Stimulated activated CD8-positive, alpha-beta memory T cell treated with anti-CD3 and anti-CD28 coated beads, Interleukin-4, amount 100 ng/mL, for 24 hours (primary cell): ENCODE measurements at places on chromosomes 1 and 21.
A peak's percentile ranks its signal among the peaks of the same experiment; 100 is the strongest.

GRCh38 chr1:169109561-169110134, 3.2 kb downstream of the ATP1B1 start:
- no peak for DNase-seq

- DNase-seq, result no peak
Measured at GRCh38 chr1:183444243-183444642, 26.1 kb upstream of the NMNAT2 start.

GRCh38 chr1:186536273-186536890, 75.5 kb upstream of the PDC start:
- DNase-seq, result no peak

GRCh38 chr1:115311474-115311989, 26.5 kb downstream of the NGF start:
- DNase-seq, result no peak

- DNase-seq, result no peak
Measured at GRCh38 chr1:84363019-84363418, 35.3 kb upstream of the DNASE2B start.

DNA sequence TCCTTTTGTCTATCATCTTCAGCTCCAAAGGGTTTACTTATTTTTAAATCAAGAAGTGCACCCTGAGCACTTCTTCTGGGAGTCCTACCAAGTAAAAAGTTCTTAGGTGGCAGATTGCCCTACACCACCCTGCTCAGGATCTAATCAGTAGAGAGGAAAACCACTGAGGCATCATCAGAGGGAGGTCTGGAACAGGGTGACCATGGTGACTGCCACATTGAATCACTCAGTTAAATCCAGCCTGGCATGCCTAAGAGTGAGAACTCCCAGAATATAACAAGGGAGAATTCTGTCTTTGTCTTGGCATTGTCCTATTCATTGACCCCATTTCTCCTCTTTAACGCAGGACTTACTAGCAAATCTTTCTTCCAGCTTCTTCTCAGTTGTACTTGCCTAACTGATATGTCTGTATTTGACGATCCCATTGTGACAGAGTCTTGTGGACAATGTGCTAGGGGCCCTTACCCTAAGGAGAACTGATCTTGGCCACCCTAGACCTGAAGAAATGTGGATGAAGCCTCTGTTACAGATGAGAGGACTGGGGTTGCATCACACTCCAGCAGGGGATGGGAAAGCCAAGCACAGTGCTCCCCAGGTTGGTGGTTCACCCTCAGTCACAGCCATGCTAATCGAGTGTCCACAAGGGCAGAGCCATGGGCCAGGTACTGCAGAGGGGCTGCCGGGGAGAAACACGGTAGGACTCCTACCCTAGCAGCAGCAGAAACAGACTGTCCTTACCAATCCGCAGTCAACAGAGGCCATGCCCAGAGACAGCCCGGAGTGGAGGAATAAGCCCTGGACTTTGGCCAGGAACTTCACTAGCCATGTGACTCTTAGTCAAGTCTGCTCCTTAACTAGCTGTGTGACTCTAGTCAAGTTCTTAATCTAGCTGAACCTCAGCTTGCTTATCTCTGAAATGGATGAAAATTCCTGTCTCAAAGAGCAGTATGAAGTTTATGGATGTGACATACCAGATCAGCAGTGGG, 15.4 kb downstream of the PKP1 start:
- no peak for DNase-seq

- no peak for DNase-seq
Measured at GRCh38 chr21:45329261-45330074, 41.8 kb upstream of the POFUT2 start.

- DNase-seq, result no peak
Measured at GRCh38 chr1:37808369-37809319, 636 bp upstream of the YRDC start.

DNA sequence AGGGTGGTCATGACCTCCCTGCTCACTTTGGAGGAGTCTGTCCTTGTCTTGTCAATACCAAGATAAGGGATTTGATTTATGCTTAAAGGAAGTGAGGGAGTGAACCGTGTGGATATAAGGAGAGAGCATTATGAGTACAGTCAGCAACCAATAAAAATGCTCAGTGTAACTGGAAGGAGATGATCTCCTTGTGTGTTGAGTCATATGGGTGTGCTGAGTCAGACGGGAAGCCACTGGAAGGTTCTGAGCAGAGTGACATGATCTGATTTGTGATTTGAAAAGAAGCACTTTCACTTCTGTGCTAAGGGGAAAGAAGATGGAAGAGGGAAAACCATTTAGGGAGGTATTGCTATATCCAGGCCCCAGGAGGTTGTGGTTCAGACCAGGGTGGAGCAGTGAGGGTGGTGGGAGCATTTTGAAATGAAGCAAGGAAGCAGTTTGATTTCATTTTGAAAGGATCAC, 2.5 kb upstream of the BCL10 start:
- DNase-seq, result peak; percentile 18

DNA sequence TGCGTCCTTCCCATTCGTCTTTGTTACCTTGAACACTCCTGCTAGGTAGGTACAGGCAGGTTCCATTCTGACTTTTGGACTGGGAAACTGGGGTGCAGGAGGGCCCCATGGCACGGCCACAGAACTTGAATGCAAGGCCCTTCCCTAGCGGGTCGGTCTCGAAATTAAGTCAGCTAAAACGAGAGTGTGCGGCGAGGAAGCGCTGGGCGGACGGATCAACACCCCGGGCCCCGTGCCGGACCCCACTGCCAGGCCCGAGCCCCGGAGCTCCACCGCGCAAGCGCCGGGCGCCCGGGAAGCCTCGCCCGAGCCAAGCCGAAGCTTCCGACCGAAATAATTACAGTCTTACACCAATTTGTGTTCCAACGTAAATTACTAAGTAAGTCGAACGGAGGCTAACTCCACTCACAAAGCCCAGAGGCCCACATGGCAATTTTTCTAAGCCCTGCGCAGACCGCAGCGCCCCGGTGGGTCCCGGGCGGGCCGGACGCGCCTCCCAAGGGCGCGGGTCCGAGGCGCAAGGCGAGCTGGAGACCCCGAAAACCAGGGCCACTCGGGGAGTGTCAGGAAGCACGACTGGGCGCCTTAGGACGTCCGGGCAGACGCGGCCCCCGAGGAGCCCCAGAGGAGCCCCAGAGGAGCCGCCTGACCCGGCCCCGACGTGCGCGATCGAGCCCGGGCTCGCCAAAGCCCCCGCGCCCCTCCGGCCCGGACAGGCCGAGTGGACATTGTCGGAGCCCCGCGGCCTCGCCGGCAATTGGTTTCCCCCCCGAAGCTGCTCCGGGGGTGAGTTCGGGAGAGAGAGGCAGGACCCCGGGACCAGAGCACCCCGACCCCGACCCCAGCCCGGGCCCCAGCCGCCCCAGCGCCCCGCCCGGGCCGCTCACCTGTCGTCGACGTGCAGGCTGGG, 624 bp downstream of the RIPK4 start:
- no peak for DNase-seq

DNA sequence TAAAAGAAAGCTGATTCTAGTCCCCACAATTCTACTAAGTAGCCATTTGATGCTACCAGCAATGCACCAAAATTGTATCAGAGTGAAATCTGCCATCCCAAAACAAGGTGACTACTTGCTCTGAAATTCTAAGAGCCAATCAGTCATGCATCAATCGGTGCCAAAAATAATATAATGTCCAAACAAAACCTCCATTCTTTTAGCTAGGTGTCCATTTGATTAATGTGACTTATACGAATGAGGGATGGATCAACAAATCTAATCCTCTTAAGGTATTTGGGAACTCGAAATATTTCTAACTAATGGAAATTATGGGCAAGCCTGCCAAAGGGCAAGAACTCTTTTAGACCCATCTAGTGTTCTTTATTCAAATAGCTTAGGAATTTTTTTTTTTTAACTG, 66.4 kb upstream of the NEK2 start:
- DNase-seq, result no peak

DNA sequence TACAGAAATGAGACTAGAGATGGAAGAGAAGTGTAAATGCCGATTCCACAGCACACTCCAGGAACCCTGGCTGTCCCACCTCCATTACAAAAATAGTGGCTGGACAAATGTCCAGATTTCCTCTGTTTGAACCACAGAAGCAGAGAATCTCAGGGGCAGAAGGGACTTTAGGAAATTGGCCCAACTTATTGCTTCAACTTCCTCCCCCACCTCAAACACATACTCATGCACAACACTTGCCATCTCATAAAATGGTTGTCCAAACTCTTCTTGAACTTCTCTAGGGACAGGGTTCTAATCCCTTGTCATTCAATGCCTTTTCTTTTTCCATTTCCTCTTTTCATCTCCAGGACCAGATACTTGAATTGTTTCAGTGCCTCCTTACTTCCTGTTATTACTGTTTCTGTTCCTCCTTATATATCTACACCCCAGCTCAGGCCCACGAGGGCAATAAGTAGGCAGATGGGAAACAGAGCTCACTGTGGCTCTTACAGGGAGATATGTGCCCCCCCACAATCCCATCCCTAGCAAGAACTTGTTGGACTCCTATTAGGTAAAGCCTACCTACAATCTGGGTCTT, 8.5 kb upstream of the B4GALT3 start:
- DNase-seq, result no peak

- DNase-seq, result no peak
Measured at GRCh38 chr1:108845991-108846390, 10.9 kb downstream of the AKNAD1 start.

GRCh38 chr1:73800376-73800775, 397.6 kb downstream of the LRRIQ3 start:
- DNase-seq, result no peak

- DNase-seq, result no peak
Measured at GRCh38 chr1:207811920-207812720, 60.3 kb downstream of the CD46 start.

DNA sequence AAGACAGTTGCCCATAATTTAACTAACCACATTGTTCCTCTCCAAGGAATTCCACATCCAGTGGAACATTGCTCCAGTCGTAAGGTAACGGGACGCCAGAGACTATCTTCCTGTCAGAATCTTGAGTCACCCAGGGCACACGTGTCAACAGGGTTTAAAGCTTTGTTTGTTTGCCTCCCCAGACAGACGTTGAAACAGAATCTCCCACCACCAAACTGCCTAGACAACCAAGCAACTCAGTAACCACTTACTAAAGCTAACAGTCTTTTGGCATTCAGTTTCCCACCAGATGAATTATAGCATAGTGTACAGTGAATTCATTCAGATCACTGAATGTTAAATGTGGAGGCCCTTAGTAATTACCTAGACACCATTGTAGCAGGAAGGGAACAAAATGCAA, 439.5 kb downstream of the PLPP3 start:
- no peak for DNase-seq

DNA sequence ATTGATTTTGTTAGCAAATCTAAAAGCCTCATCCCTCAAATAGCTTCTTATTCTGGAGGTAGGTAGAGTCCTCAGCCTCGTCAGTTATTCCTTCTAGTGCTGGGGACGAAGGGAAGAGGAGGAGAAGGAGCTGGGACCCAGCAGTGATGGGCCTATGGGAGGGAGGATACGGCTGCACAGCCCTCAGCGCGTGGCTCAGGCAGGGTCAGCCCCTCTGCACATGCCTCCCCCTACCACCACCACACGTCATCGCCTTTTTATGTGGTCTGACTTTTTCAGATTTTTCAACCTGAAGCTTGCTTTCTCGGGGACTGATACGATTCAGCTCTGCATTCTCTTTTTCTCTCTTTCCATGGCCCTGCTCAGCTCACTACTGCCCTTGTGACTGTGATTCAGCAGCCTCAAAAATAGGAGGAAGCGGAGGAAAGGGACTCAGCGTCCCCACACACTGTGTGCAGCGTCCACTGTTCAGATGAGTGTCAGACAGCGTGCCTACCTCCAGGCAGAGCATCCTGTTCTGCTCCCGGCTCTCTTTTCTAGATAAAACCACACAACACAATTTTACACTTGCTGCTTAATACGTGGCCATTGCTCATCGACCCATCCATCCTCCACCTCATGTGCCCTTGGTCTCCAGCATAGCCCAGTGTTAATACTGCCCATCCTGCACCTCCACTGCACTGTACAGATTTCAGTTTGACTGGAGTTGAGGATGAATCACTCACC, 827 bp downstream of the OR2B11 start:
- DNase-seq, result peak; percentile 1

DNA sequence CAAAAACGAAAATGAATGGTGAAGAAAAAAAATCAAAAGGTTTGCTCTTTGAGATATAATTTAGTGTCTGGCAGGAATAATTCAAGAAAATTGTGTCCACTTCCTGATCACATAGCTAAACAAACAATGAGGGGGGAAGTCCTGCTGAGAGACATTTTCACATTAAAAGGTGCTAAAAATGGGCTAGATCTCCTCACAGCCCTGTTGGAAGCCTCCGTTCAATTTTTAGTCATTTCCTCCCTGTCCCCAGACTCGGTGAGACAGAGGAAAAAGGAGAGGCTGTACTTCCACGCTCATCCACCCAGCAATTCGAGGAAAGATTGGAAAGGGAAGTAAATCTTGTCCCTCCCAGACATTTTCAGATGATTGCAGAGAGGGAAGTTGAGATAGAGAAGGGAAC, 103.7 kb downstream of the BARHL2 start:
- no peak for DNase-seq

DNA sequence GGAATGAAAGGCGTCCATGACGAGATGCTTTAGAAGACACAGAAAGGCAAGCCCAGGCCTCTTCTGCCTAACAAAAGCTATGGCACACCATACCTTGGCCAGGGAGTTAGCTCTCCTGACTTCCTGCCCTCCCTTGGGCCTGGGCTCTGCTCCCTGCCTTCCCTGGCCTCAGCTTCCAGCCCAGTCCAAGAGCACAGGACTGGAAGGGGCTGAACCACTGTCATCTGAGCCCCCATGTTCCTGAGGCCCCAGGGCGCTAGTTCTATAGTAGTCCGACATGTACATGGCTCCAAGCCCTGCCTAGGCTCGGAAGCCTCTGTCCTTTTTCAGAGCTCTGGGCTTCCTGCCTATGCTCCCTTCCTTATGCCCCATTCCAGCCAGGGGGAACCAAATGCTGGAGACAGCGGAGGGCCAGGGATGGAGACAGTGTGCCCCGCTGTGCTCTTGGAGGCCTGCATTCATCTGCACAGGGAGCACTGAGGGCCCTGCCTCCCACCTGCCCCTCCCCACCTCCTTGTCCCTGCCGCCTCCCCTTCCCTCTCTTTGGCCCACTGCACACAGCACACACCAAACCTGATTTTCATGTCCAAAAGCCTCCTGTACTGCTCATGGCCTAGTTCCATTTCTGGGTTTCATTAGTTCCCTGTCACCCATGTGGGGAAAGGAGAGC, 240.1 kb downstream of the RHOU start:
- DNase-seq, result no peak

GRCh38 chr1:7014640-7014930, 229.3 kb downstream of the CAMTA1 start:
- DNase-seq, result no peak

DNA sequence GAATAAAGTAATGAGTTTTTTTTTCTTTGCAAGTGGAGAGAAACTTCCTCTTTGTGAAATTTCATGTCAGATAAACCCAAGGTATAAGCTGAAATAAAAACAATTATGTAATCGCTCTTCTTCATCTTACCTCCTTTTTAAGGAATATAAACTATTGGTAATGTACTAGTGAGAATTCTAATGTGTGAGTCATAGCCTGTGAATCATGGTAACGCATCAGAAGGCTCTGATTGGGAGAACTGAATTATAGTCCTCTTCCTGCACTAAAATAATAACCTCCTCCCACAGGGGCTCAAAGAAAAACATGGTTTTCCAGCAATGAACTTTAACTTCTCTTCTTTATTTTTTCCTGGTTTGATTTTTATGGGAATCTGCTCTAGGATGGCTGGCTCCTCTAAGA, 57.1 kb upstream of the COX20 start:
- DNase-seq, result no peak

- no peak for DNase-seq
Measured at GRCh38 chr1:209513226-209513625, 70.3 kb upstream of the CAMK1G start.
